ENCODE measurements at places on chromosomes 13 and 19.

DNA sequence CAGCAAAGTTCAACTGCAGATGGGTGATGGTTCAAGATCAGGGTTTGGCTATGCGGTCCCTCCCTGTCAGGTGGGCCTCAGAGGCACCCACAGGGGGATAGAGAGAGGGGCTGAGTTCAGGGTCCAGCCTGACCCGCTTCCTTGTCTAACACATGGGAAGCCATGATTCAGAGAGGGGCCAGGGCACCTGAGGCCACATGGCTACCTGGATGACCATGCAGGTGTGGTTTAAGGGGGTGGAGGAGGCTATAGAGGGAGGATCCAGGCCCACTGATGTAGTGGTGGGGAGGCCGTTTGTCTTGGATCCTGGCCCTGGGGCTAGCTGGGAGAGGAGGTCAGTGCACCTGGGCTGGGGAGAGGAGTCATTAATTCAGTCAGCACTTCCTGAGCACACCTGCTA is 56.7 kb downstream of the ZNF536 start:
- no peak for DNase-seq

GRCh38 chr19:33513424-33513823 is 8.2 kb downstream of the PEPD start:
- no peak for DNase-seq

DNA sequence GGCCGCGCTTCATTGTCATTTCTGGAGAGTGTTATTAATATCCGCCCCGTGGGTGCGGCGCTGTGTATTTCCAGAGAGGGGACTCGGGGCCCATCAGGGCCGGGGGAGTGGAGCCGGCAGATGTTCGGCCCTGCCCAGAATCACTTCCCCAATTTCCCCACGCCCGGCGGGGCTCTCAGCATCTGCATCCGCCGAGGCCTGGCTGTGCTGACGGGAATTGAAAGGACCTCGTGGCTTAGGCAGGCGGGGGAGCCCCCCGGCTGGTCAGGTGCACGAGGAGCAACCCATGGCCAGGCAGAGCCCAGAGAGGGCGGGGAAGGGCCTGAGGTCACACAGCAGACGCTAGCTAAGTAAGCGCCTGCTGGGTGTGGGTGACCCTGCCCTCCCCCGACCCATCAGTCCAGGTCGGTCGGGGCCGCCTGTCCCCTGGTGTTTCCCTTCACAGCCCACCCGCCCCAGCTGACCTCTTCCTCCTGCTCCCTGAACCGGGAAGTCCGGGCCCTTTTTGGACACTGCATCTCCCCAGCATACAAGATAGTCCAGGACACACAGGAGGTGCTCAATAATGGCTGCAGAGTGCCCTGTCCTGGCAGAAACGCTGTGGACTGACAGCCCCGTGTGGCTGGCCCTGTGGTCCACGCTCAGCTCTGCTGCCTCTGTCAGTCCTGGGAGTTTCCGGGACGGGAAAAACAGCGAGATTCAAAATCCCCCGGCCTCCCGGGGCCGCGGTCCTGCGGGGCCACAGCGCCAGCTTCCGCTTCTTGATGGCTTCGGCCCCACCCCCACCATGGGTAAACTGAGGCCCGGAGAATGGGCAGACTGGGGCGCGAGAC is 22.1 kb downstream of the ARID3A start:
- no peak for DNase-seq

DNA sequence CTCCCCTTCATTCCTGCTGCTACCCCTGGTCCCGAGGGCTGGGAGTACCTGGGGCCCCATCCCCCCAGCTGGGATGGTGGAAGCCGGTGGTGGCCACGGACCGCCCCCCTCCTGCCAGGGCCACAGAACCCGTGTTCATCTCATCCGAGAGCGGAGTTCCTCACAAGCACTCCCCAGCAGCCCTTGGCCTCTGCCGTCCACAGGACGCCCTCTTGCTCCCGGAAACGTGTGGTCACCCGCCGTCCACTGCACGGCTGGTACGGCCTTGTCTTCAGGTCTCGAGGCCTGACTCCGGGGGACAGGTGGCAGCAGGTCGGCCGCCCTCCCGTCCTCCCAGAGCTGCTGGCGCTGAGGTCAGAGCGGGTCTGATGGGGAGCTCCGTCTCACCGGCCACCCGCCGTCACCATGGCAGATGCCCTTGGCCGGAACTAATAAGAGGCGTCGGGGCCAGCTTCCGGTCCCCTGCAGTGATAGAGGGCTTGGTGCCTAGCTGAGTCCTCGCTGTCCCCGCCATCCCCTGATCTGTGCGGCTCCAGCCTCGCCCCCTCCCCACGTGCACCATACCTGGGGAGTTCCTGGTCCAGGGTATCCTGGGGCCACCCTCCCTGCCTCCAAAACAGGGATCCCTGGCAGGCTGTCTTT is 16.5 kb upstream of the CSNK1G2 start:
- no peak for DNase-seq

- no peak for DNase-seq
Measured at GRCh38 chr13:31722673-31723072, 16.7 kb upstream of the RXFP2 start.

GRCh38 chr13:41811588-41812021 is 149.3 kb downstream of the VWA8 start:
- DNase-seq: no peak
